ENCODE measurements at places on chromosomes 5 and 9.
A peak's percentile ranks its signal among the peaks of the same experiment; 100 is the strongest.

DNA sequence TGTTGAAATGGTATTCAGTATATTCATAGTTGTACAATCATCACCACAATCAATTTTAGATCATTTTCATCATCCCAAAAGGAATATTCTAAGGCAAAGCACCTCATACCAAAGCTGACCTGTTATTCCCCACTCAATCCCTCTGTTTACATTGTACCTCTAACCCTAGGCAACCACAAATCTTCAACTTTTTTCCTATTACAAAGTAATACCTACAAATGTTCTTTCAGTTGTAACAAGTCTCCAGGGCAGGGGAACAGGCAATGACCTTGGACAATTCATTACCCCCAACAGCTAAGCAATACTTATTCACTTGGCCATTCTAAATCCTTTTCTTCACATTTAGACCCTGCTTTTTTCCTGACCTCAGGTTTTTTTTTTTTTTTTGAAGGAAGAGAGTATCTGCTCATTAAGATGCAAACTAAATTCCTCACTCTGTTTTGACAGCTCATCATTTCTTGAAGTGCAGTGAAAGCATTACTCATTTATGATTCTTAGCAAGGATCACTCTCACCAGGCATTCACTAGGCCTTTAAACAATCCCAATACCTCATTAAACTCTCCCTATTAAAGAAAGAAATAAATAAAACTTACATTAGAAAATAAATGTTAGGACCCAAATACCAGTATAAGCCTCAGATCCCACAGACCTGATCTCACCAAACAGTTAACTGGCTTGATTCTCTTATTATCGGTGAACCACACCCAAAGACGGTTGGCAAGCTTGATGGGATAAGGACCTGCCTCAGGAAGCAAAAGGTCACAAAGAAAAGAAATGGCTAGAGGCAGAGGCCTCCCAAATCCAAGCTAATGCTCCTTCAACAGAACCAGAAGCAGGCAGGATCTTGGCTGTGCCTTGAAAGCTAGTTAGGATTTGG lies 15.3 kb downstream of the MTMR12 start:
- no peak for DNase-seq

GRCh38 chr5:174083056-174083827 lies 37.7 kb downstream of the NSG2 start:
- DNase-seq = no peak

GRCh38 chr5:169908864-169909263 lies 71.4 kb downstream of the INSYN2B start:
- no peak for DNase-seq

DNA sequence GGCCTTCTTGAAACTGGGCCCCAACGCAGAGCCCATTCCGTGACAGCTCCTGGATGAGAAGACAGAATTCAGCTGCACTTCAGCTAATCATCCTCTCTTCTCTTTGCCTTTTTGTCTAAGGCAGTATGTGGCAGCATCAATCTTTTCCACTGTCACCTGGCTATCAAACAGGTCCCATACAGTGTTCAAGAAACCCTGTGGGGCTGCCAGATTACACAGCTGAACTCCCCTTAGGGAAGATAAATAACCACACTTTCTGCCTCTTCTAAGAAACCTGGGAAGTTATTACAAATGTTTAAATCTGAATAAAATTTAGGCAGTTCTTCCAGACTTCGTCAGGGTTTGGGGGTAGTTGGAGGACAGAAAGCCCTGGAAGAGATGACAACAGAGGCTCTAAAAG lies 61.0 kb downstream of the SPEF2 start:
- no peak for DNase-seq

DNA sequence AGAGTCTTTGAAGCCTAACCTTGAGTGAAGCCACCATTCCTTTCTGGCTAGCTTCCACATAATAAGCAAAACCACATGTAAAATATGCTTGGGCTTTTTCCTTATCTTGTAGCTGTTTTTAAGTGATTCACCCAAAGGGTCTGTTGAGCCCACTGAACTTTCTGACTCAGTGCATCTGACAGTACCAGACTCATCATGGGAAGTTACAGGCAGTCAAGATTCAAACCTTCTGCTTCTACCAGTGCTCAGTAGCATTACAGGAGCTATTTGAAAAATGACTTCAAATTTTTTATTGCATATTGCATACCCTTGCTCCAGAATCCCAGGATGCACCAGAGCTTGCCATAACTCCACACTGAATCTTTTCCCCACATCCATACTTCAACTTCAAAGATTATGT lies 87.5 kb upstream of the PTPRD start:
- DNase-seq = no peak

GRCh38 chr9:131406563-131407436 lies 12.9 kb downstream of the PRRC2B start:
- no peak for DNase-seq

DNA sequence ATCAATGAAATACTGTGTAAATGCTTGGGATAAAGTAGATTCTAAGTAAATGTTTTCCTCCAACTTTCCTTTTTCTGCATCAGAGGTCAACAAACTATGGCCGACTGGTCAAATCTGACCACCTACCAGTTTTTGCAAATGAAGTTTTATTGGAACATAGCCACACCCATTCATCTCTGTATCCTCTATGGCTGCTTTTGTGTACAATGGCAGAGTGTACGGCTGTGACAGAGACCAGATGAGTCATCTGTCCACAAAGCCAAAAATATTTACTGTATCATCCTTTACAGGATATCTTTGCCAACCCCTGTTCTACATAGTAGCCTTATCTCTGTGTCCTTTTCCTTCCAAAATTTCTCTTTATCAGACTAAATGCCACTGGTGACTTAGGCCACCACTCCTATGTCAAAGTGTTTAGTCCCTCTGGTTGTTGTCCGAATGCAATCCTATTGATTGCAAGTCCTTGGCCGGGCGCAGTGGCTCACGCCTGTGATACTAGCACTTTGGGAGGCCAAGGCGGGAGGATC lies 218.4 kb upstream of the KLF4 start:
- DNase-seq = no peak

DNA sequence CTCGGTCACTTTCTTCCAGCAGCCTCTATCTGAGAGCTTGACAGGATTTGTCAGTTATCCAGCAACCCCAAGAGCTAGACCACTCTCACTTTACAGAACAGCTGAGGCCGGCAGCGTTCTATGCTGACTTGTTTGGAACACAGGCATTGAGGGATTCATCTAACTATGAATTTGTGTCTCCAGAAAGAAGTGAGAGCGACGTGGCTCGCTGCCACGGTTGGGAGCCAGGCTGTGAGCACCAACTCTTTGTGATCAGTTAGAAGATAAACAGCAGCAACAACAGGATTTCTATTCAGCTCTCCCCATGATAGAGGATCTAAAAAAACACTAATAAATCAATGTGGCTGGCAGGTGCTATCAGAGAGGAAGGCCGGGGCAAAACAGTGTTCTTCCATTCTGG lies 58.6 kb downstream of the NPR3 start:
- DNase-seq = no peak

GRCh38 chr5:177092178-177093081 lies 5.7 kb downstream of the FGFR4 start:
- no peak for DNase-seq

DNA sequence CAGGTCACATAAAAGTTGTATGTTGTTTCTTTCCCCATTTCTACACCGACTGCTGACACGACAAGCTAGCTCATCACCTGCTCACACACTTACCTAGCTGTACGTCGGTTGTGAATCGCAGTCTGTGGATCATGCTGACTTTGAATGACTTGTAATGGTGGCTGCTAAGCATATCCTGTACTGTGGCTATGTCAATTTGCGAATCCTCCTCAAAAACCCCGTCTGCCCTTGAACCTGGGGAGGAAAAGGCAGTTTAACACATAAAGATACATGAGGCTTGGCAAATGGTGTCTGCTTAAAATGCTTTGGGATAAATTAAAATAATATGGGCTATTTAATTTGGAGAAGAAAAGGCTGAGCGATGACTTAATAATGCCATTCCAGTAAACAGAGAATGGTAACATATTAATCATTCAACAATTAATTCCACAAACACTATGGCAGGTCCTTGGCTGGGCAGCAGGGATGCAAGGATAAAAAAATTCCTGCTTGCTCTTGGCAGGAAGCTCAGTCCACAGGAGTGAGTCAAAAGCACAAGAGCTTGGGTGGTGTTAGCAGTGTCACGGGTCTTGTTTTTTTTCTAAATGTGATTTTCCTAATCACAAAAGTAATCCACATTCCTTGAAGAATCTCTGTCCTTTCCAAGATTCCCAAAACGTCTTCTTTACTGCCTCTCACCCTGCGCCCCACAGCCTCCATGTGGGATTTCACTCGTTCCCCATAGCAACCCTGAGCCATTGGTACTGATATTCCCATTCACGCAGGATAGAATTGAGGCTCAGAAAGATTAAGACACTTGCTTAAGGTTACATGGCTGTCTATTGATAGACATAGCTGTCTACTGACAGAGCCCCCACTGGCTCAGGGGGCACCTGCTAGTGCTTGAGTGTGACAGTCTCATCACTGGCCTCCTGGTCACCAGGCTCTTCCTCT lies 222.4 kb downstream of the MAPKAP1 start:
- DNase-seq = no peak

DNA sequence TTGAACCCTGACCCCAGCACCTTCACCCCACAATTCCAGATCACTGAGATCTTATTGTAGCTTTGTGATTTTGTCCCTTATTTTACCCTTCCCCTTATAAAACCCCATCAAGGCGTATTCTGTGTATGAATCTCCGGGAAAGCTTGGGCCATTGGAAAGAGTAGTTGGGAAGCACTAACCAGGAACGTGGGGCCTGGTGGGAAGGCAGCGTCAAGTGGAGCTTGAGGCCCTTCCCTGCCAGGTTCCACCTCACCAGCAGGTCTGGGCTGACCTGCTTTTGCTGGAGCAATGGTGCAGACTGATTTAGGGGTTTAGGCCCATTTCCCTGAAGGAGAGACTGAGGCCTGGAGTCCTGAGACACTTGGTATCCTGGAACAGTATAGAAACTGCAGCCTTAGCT lies 9.3 kb downstream of the PHF2 start:
- DNase-seq = no peak

GRCh38 chr5:154857530-154858296 lies 714 bp upstream of the CNOT8 start:
- DNase-seq = peak; percentile 77

GRCh38 chr5:54645882-54646355 lies 128.4 kb downstream of the SNX18 start:
- no peak for DNase-seq

DNA sequence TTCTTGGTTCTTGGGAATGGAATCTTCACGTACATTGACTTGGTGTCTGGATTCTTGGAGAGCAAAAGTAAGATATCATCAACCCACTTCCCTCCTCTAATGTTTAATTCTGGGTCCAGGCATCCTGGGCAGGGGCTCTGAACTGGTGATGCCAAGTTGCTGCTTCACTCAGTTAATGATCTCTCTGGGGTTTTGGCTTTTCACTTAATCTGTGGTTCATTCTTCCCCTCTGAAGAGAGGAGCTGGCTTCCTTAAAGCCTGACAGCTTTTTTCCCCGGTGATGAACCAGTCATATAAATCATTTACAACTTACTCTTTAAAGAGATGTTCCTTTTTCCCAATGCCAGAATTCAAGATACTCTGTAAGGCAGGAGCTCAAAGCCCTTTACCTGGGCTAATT lies 65.9 kb downstream of the ARHGAP26 start:
- no peak for DNase-seq

DNA sequence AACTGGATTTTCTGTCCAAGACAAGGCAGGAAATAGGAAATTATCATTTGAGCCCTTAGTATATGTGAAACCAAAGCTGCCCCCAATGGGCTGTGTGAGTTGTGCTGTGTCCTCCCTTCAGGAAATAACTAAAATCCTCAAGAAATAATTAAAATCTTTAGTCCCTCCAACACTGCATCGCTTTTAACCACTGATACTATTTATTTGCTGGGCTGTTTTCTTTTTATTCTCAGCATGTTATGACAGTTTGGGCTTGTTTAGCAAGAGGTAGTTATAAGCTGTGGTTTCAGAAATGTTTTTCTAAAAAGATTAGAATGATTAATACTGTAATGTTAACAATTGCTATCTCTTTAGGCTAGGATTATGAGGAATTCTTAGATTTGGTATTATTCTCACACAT lies 187.0 kb upstream of the KCNN2 start:
- no peak for DNase-seq

GRCh38 chr9:137670391-137671195 lies 51.8 kb downstream of the EHMT1 start:
- DNase-seq = no peak

GRCh38 chr9:16182784-16183183 lies 629.9 kb downstream of the CCDC171 start:
- DNase-seq = no peak

DNA sequence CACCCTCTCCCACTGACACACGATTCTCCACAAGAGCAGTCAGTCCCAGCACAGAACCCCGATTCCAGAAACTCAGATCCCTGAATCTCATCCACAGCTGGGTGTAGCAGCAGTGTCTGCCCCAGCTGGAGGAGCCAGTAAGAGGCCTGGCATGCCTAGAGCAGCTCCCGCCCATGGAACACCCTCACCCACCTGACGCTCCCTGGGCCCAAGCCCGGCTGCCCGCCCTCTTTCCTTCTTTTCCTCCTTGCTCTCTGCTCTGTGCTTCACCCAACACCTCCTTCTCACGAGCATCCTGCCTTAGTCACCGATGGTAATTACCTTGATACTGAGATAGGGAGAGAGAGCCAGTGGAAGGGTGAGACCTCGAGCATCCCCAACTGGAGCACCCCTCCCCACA lies 8.7 kb downstream of the PCDH1 start:
- no peak for DNase-seq

DNA sequence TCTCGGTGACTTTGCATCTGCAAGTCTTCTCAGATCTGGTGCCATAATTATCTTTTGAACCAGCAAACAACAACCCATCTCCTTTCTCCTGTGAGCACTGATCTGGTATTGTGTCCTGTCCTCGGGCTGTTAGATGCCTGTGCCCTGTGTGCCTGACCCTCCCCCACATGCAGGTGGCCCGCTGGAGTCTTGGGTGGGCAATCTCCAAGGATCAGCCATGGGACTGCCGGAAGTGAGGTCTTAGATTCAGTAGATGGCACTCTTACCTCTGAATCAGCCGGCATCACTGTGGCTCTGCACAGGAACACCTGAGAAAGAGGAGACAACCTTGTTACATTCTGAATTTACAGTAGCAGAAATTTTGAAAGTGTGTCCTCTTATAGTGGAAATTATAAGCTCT lies 172.4 kb downstream of the IRX2 start:
- no peak for DNase-seq

DNA sequence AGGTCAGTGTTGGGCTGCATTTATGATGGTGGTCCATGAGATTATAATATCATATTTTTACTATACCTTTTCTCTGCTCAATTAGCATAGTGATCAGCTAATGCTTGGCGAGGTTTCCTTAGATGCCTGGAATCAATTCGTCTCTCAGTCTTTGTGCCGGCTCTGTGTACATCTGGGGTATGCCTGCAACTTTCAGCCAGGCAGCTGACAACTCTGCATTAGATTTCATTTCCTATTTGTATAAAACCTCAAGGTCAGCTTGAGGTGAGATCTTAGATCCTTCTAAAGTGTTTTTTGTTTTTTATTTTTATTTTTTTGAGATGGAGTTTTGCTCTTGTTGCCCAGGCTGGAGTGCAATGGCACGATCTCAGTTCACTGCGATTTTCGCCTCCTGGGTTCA lies 86.8 kb downstream of the MELK start:
- no peak for DNase-seq
